ENCODE measurements at places on chromosomes 4 and X.

DNA sequence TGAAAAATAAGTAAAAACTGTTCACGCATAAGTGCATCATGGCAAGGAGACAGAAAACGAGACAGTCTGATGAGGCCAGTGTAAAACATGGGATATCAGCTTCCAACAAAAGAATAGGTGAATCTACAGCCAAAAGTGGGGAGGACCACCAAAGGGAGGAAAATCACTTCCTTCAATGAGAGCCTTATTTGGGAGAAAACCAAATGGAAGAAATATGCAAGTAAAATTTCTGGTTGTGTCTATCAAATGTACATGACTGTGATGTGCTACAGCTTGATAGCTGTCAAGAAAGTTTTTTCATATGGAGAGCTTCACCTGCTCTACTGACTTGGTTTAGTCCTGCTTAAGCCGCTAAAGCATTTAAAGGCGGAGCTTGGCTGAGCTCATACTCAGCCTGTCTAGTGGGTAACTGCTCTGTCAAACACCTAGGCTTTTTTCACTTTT lies 66.2 kb downstream of the MAGEA1 start:
- peak; percentile 84 for DNase-seq

DNA sequence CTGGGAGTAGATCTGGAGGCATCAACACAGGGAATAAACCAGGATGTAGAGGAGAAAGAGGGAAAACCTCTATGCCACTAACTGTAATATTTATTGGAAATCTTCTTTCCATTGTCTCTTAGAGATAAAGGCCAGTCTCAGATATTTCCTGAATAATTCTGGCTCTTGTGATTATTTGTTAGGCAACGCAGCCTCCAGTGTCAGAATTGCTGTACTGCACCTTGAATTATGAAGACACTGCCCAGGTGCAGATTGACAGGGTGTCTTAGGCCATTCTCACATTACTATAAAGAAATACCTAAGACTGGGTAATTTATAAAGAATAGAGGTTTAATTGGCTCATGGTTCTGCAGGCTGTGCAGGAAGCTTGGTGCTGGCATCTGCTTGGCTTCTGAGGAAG lies 100.7 kb upstream of the ZDHHC15 start:
- DNase-seq, result no peak

DNA sequence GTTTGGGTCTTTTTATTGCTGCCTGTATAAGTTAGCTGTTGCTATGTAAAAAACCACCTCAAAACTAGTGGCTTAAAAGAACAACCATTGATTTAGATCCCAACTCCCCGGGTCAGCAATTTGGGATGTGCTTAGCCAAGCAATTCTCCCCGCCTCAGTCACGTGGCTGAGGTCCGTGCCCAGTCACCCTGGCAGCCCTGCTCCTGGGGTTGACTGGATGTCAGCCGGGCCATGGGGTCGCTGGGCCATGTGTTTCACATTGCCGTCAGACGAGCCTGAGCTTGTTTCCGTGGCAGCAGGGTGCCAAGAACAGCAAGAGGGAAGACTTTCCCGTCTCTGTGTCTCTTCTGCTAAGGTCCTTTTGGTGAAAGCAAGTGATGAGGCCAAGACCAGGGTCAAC lies 345.7 kb upstream of the FAT1 start:
- DNase-seq, result no peak

DNA sequence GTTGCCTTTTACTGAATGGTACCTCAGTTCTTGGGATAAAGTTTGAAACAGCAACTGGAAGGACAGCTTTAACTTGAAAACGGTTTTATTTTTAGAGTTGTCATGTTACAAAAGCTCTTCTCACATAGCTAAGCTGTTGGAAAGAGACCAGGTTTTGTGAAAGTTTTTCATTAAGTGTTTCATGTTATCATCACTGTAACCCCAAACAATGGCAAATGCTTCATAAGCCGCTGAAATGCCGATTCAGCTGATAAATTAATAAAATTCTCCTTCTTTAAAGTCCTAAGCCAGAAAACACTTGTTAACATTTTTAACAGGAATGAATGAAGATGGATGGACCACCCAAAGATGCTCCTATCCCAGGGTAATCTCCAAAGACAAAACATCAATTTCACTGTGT lies 76.1 kb upstream of the IRF2 start:
- peak; percentile 56 for DNase-seq

- DNase-seq, result no peak
These were observed 35.4 kb upstream of the TMEM184C start for GRCh38 chr4:147581606-147582350.

DNA sequence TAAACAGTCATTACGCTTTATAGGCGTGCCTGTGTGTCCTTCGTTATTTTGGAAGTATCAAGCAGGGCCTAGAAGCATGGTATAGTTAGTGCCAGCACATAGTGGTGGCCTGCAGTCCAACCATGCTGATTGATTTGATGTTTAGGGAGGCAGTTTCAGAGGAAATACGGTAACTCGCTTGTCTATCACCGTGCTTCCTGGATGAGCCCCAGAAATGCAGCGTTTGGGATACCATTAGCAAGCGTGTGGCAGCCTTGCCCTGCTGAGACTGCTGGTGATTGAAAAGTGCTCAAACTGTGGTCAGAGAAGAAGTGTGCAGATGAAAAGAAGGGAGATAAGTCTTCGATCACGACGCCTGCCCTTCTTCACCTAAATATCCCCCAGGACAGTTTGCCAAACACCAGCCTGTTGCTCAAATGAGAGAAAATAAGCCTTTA lies 158.4 kb downstream of the CHIC2 start:
- DNase-seq, result peak; percentile 83

- no peak for DNase-seq
These were observed 45.1 kb upstream of the LAMP2 start for GRCh38 chrX:120514236-120514635.

GRCh38 chrX:10086676-10087075 lies 70.1 kb upstream of the CLCN4 start:
- no peak for DNase-seq

DNA sequence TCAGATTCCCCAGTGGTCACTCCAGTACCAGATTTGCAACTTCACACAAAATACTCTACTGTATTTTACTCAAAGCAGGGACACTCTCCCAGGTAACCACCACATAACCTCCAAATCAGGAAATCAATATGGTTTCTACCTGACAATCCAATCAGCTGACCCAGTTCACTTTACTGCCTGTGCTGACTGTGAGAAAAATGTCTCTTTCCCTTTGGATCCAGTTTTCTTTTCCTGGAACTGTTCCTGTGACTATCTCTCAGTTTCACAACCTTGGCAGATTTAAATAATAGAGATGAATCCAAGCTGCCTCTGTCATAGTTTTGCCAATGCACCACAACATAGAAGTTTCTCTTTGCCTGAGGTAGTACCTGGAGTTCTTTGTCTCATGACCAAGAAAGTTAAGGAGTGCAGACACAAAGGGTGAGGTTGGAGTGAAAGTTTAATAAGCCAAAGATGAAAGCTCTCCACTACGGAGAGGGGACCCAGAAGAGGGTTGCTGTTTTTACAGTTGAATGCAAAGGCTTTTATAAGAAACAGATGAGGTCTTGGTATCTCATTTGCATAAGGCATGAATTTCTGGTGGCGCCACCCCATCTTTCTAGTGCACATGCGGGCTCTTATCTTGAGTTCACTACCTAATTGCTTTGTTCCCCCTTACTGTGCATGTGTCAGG lies 29.7 kb upstream of the IL9R start:
- DNase-seq, result no peak

DNA sequence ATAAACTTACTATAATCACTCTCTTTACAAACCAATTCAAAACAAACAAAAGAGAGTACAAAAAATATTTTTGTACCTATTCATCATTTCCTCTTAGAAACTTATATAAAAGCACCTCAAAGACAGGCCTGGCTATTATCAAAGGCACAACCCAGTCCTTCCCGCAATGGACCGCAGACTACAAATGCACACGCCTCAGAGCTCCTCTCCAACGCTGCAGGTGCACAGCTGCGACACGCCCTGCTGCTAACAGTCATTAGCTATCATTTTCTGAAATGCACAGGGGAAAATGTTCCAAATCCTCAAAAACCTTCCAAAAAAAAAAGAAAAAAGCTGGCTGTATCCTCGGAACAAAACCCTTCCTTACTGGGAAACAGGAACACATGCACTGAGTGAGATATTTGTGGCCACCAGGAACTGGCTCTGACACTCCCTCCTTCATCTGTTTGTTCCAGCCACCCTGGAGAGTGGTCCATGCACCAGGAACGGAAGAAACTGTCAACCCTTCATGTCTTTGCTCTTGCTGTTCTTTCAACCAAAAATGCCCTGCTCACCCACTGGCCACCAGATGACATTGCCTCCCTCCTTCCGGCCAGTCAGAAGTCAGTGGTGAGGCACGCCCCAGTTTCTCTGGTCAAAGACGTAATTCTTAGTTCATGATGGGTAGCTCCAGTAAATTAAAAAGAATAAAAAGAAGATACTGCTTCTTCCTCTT lies 16.7 kb downstream of the IRF2 start:
- DNase-seq, result peak; percentile 28

GRCh38 chrX:107825698-107826237 lies at the start of gene MID2:
Gene MID2, plus strand, starts transcription at chrX:107825866. Its CDS starts 561 bp downstream, at chrX:107826427.
- peak; percentile 72 for DNase-seq

- peak; percentile 88 for DNase-seq
These were observed 126.3 kb downstream of the NEK1 start for GRCh38 chr4:169485791-169486742.

- DNase-seq, result no peak
These were observed 863 bp upstream of the XPNPEP2 start for GRCh38 chrX:129737916-129738315.

GRCh38 chr4:121980643-121981042 lies 28.8 kb upstream of the TRPC3 start:
- peak; percentile 18 for DNase-seq

DNA sequence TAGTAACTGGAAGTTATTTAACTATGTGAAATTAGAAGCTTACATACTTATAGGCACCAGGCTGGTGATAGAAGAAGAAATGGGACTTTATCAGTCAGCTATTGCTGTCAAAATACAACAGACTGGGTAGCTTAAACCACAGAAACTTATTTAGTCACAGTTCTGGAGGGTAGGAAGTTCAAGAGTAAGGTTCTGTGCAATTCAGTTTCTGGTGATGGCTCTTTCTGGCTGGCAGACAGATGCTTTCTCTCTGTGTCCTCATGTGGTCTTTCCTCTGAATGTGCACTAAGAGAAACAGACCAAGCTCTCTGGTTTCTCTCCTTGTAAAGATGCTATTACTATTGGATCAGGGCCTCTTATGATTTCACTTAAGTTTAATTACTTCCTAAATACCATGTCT lies 92.1 kb upstream of the ANKRD50 start:
- DNase-seq, result no peak

- no peak for DNase-seq
These were observed 7.1 kb upstream of the RGS12 start for GRCh38 chr4:3285558-3286334.

GRCh38 chr4:152039691-152040090 lies 278.9 kb upstream of the GATB start:
- no peak for DNase-seq

DNA sequence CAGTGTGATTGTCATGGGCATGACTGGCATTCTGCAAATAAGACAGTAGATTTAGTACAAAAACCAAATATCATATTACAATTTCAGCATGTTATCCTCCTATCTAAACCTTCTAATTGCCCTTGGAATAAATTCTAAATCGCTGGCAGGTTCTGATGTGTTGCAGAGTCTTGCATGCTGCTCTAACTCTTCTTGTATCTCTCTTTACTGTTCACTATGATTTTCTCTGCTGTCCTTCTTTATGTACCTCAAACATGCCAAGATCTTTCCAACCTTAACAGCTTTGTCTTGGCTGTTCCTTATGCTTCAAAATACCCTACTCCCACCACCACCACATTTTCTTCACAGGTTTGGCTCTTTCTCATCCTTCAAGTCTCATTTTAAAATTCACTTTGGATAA lies 43.0 kb upstream of the KCNIP4 start:
- DNase-seq, result no peak

- DNase-seq, result no peak
These were observed 101.9 kb upstream of the RBPJ start for GRCh38 chr4:26218677-26219605.

GRCh38 chrX:134886002-134886596 lies 104.7 kb upstream of the SMIM10 start:
- DNase-seq, result no peak

DNA sequence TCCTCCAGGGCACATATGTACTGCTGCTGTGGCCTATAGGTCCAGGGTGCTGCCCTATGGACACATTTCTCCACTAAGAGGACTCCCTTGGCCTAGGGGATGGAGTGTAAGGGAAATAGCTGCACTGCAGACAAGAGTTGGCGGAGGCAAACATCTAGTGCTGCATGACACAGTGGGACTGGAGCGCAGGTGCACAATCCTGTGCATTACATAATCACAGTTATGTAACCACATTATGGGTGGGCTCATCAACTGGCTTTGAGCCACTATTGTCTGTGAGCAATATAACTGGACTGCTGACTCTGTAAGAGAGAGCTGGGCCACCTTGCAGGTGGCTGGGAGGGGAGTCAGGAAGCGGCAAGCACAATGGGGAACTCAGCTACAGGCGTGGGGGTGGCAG lies 3.2 kb upstream of the TIGD2 start:
- peak; percentile 23 for DNase-seq

- DNase-seq, result peak; percentile 37
These were observed 93.4 kb downstream of the NHSL2 start for GRCh38 chrX:72003811-72004750.

Data from eye (tissue), 1 donor.